ENCODE measurements at places on chromosomes 4 and X.
A peak's percentile ranks its signal among the peaks of the same experiment; 100 is the strongest.

- no peak for DNase-seq
Observed at GRCh38 chrX:68999931-69000330, 165.3 kb downstream of the PJA1 start.

DNA sequence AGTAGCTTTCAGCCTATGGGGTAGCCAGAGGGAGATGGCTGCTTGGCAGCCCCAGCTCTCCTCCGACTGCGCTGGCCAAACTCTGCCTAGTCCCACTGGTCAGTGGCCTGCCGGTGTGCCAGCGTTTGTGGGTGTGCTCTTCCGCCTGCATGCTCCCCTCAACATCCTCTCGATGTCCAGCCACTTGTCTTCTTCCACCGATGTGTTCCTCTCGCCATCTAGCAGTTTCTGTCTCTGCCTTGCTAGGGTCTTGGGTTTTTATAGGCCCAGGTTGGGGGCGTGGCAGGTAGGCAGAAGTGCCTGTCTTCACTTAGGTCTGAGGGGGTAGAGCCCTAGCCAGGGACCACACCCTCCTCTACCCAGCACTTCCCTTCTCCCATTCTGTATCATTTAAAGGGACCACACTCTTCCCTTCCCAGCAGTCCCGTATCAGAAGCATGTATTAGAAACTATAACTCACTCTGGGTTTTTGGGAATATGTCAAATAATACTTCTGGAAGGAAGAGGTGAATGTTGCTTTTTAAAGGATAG, 124.4 kb downstream of the KDM6A start:
- DNase-seq, result no peak

GRCh38 chr4:76689145-76689817, 208.7 kb downstream of the SOWAHB start:
- DNase-seq, result no peak

GRCh38 chr4:54281054-54281766, 52.1 kb downstream of the PDGFRA start:
- no peak for DNase-seq

GRCh38 chrX:72236841-72237240, 2.0 kb downstream of the ERCC6L start:
- no peak for DNase-seq

GRCh38 chr4:41148292-41148691, 66.0 kb downstream of the APBB2 start:
- no peak for DNase-seq

DNA sequence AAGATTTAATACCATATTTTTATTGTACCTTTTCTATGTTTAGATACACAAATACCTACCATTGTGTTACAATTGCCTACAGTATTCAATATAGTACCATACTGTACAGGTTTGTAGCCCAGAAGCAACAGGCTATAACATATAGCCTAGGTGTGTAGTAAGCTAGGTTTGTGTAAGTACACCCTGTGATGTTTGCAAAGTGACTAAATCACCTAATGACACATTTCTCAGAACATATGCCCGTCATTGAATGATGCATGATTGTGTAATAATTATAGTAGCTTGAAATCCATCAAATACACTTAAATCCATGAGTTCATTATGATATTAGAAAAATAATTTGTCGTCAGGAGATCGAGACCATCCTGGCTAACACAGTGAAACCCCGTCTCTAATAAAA, 30.8 kb downstream of the GAB3 start:
- DNase-seq, result no peak

DNA sequence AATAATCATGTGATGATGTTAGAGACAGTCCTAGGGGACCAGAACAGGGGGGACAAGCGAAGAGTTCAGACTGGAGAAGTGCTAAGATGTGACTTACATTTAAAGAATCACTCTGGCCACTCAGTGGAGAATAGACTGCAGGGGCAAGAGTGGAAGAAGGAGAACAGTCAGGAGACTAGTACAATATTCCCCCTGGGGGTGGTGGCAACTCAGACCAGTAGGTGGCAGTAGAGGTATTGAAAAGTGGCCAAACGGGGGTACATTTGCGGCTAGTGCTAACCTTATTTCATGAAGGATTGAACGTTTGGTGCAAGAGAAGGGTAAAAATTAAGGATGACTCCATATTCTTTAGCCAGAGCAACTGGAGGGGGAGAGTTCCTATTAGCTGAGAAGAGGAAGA, 2.7 kb upstream of the BMX start:
- DNase-seq, result peak; percentile 43

DNA sequence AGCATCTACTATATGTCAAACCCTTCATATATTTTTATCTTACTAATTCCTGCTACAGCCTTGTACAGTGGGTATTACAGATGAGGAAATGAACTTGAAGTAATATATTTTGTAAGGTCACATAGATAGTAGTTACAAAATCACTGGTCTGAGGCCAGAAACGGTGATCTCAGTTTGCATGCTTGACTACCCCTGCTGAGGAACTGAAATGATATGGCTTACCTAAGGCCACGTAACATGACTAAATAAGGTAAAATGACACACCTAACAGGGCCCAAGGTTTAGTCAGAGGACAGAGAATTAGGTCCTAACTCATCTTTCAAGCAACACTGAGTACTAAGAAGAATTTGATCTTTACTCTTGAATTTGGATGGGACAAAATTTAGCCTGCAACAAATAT, 1.5 kb upstream of the COMMD8 start:
- no peak for DNase-seq

DNA sequence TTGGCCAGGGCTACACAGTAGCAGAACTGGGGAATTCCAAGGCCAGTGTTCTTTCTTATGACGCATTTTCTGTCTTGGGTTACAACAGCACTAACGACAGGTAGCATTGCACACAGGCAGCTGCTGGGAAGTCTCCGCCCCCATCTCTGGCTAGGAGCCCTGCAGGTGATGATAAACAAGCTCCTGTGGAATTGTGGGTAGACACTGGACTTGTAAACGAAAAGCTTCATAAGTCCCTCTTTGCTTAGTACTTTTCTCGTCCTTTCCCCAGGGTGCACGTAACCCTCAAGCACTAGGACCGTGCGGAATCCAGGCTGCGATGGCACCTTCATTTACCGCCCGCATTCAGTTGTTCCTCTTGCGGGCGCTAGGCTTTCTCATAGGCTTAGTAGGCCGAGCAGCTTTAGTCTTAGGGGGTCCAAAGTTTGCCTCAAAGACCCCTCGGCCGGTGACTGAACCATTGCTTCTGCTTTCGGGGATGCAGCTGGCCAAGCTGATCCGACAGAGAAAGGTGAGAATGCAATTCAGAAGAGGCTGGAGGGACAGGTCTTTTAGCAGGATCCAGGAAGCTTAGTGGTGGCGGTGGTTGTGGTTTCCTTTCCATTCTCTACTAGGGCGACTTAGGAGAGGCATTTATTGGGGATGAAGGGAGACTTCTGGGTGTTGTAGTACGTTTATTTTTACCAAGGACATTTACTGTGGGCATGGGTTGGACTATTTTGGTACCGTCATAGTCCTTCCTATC, at the start of gene FAAH2:
FAAH2 (plus strand) TSS at position 200 of the 745 bp plus-strand sequence; CDS start at position 320, 120 bp downstream.
- DNase-seq, result peak; percentile 87
